ENCODE measurements at places on chromosomes 7 and 10.

- DNase-seq: no peak
Measured at GRCh38 chr10:114868870-114869519, 47.4 kb downstream of the FHIP2A start.

GRCh38 chr7:113404245-113404644 lies 285.9 kb upstream of the SMIM30 start:
- DNase-seq: no peak

DNA sequence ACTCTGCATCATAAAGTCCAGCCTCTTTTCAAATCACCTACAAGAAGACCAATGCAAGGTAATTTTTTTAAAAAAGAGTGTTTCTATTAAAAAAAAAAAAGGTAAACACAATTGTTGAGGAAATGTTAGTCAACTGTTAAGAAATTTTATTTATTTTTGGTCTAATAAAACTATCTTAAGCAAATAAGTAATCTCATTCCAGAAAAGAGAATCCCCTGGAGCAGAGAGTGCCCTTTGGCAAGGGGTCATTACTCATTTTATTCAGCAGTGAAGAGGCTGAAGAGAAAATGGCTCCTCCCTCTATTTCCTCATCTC lies 63.4 kb upstream of the GSDME start:
- DNase-seq: peak; percentile 11

GRCh38 chr10:2128991-2129390 lies 391.7 kb upstream of the ADARB2 start:
- DNase-seq: no peak

DNA sequence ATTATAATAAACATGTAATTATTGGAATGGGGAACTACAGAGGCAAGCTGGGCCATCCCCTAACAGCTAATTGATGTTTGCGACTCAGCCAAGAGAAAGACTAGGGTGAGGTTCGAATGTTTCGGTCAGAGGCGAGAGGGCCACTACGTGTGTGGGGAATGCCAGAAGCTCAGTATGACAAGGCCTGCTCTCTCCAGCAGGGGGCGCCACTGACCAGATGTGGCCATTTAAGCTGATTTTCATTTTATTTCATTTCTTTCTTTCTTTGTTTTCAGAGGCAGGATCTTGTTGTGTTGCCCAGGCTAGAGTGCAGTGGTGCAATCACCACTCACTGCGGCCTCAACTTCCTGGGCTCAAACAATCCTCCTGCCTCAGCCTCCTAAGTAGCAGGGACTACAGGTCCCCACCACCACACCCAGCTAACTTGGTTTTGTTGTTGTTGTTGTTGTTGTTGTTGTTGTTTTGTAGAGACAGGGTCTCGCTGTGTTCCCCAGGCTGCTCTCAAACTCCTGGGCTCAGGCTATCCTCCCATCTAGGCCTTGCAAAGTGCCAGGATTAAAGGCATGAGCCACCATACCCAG lies 38.1 kb downstream of the TMEM130 start:
- DNase-seq: no peak

DNA sequence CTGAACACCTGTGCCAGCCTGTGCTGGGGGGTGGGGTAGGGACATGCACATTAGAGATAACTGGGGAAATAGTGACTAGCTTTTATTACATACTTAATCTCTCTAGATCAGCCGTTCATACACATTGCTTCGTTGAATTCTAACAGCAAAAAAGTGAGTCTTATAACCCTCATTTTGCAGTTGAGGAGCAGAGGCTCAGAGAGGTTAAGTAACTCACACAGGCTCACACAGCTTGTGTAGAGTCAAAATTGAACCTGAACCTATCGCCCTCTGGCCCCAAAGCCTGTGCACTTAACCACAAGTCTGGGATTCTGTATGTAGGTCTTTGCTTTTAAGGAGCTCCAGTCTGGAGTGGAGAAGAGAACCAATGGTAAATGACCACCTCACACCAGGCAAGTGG lies 59.9 kb downstream of the CDH23 start:
- DNase-seq: no peak

DNA sequence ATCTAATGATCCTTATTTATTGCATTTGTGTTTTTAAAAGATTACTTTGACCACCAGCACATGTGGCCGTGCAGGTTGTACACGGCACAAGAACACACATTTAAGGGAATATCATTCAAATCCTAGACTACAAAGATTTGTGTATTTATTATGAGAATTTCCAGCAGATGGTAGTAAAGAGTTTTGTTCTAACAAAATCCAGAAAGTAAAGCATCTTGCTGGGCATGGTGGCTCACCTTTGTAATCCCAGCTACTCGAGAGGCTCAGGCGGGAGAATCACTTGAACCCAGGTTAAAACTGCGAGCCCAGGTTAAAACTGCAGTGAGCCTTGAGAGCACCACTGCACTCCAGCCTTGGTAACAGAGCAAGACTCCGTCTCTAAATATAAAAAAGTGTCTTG lies 31.5 kb downstream of the MACROH2A2 start:
- DNase-seq: no peak

DNA sequence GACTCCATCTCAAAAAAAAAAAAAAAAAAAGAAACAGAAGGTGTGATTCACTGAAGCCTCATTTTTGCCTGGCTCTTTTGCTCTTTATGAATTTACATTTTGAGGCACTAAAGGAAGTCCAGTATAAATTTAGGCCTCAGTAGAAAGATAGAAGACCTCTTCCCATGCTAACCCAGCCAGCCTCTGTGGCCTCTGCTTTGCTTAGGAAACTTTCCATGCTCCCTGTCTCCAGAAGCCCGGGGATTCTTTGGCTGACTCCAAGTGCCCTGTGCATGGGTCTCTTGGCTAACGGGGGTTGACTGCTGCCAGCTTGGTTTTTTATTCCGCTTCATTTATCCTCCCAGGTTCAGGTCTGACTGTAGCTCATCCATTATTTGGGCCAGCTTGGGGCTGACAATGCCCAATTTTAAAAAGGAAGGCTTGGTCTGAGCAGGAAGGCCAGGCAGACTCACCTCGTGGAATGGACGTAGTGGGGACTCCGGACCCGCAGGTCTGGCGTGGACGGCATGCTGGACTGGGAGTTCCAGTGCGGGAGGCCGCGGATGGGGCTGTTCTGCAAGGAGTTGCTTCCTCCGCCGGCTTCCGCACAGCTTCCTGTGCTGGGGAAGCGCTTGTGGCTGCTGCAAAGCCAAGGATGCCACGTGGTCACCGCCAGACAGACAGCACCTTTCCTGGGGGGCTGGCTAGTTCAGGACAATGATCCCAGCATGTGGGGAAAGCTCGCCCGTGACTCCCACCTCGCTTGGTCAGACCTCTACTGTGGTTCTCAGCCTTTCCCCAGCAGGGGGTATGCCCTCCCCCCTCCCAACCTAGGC lies 72.3 kb downstream of the PRPF18 start:
- no peak for DNase-seq

GRCh38 chr10:51291961-51292360 lies 217.7 kb downstream of the PRKG1 start:
- DNase-seq: no peak

DNA sequence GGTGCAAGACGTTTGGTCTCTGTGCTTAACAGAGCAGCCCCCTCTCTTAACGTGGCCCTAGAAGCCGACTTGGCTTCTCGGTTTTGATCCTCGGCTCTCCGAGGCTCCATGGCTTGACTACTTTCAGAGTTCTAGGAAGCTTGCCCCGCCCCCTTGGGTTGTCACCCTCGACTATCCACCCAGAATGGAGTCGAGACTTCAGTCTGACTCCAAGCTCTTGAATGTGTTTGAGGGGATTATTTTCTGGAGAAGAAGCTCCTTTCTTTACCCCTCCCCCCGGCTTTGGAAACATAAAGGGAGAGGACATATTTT lies 448 bp downstream of the SEC24C start:
- peak; percentile 20 for DNase-seq

- no peak for DNase-seq
Measured at GRCh38 chr10:20765066-20765465, 132.0 kb downstream of the NEBL start.

GRCh38 chr10:17649836-17650235 lies 5.9 kb downstream of the STAM start:
- no peak for DNase-seq

GRCh38 chr10:15333909-15334649 lies 37.0 kb downstream of the FAM171A1 start:
- DNase-seq: peak; percentile 87

GRCh38 chr7:4745265-4745919 lies 30.0 kb upstream of the AP5Z1 start:
- DNase-seq: no peak

GRCh38 chr10:35270100-35270499 lies 66.2 kb upstream of the CCNY start:
- peak; percentile 34 for DNase-seq

DNA sequence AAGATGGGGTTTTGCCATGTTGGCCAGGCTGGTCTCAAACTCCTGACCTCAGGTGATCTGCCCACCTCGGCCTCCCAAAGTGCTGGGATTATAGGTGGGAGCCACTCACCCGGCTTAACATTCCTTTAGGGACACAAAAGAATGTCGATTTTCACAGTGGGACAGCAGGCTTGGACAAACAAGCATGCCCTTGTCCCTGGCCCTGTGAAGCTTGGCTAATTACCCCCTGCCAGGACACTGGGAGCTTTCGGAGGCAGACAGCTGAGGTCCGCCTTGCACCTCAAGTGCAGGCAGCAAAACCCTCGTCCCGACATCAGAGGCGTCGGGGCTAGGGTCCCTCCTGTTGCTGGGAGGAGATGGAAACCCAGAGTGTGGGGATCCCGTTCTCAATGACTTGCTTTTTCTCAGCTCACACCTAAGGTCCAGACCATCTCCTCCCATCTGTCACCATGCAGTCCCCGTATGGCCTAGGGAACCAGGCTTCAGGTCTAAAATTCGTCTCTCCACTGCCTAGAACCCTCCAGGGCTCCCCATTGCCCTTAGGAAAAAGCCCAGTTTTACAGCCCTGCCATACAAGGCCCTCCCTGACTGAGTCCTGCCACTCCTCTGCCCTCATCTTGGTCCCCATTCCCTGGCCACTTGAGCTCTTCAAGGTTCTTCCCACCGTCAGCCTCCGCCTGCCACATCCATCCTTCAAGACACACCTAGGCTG lies 6.3 kb upstream of the CLIP2 start:
- no peak for DNase-seq

- DNase-seq: no peak
Measured at GRCh38 chr7:37390114-37390513, 58.5 kb downstream of the ELMO1 start.

DNA sequence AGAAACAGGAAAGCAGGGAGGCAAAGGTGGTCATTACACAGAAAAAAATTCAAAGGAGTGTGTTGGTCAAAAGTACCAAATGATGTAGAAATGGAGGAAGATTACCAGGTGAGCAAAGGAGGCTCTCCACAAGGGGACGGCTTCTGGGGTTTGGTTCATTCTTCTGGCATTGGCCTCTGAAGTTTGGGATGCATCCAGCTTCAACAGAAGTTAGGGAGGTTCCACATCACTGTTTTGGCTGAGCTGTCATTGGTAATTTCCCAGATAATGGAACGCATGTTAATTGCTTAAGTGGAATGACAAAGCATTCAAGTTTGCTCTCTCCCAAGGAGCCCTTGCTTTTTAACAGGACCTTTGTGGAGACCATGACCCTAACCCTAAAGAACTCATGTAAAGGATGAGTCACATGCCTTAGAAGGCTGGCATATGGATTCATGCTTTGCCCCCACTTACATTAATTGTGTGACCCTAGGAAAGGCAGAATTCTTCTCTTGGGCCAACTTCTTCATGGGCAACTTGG lies 398.6 kb downstream of the GPAM start:
- no peak for DNase-seq

DNA sequence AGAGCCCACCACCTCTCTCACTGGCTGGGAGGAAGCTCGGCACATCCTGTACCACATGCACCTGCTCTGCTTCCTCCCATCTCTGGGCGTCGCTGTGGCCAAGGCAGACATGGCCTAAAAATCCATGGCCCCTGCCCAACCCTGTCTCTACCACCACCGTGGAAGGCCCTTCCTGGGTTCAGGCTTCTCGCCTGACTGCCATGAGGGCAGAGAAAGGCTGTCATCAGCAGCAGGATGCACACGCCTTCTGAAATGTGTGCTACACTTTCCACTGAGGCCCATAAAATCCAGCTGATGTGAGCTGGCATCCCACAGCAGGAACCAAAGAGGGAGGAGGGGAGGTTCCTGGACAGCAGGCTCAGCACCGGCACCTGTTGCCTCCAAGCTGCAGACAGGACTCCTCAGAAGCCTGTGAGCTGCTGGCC lies 93.4 kb downstream of the PTPRN2 start:
- no peak for DNase-seq

DNA sequence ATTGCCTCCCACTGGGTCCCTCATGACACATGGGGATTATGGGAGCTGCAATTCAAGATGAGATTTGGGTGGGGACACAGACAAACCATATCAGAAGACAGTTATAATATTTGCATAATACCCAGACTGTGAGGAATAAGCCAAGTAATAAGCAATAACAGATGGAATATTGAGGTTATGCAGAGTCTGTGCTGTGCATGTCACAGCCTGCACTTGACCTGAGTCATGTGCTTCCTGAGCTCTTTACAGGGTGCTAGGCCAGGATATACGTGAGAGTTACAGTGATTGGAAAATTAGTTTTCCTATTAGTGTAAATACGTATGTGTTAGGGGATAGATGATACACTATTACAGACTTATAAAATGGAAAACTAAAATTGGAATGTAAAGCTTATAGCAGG lies 288.7 kb downstream of the SDK1 start:
- DNase-seq: no peak

DNA sequence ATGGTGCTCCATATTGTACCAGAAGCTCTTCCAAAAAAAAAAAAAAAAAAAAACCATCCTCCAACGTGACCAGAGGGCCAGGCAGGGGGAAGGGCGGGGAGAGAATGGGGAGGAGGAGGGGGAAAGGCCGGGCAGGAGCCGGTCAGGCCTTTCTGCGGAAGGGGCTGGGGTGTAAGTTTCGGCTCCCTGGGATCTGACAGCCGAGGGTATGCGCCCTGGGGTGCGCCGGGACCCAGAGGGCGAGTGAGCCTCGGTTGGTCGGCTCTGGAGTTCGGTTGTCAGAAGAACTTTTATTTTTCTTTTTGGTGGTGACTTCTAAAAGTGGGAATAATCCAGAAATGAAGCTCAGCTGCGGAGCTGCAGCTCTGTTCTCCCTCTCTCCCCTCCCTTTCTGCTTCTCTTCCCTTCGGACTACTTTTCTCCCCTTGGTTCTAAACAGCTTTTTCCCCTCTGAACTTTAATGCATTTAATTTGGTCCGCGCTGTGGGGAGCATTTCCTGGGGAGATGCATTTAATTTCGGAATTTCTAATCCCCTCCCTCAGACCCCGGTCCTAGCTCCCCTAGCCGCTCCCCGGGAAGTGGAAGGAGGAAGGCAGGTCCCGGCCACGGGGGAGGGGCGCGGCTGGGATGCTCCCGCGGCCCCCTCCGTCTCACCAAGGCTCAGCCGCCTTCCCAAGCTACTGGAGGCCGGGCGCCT lies 3.9 kb upstream of the PAX2 start:
- no peak for DNase-seq

DNA sequence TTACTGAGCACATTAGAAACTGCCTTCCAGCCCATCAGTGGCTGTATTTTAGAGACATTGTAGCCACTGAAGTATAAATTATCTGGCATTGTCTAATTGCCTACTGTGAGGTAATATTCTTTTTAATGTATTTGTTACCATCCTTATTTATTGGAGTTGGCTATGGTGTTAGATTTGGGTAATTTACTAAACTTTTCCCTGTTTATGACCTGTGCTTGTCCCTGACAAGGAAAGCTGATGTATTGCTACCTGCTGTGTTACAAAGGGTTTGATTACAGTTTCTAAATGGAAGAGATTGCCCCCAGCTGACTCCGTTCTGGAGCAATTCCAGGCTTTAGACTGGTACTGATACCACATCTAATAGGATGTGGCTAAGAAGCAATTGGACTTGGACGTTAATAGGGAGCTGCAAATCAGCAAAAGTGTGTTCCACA lies 12.3 kb upstream of the ASCC1 start:
- no peak for DNase-seq

All from RCC 7860 (cell line).